Right lobe of liver (tissue), 6 donors: ENCODE measurements at places on chromosomes 12 and 14.

GRCh38 chr12:26874501-26875296 lies 41.7 kb upstream of the ITPR2 start:
- DNase-seq = no peak

DNA sequence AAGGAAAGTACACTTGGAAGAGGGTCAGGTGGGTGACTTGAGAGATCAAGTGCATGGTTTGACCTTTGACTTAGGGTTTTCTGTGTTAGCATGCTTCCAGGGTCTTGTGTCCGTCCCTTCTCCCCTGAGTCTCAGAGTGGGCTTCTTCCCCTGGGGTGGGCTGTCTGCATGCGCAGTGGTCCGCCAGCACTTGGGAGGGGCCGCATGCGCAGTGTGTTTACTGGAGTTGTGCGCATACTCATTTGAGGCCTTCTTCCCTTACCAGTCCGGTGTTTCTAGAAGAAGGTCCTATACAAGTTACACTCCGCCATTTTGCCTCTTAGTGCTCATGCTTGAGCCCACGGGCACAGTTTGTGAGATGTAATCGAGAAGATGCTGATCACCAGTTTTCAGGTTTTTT lies 58.5 kb downstream of the RIN3 start:
- no peak for DNase-seq

- no peak for DNase-seq
Observed at GRCh38 chr12:123896767-123897166, 75.9 kb downstream of the CCDC92 start.

- DNase-seq = no peak
Observed at GRCh38 chr14:102667703-102668102, 75.3 kb downstream of the RCOR1 start.

DNA sequence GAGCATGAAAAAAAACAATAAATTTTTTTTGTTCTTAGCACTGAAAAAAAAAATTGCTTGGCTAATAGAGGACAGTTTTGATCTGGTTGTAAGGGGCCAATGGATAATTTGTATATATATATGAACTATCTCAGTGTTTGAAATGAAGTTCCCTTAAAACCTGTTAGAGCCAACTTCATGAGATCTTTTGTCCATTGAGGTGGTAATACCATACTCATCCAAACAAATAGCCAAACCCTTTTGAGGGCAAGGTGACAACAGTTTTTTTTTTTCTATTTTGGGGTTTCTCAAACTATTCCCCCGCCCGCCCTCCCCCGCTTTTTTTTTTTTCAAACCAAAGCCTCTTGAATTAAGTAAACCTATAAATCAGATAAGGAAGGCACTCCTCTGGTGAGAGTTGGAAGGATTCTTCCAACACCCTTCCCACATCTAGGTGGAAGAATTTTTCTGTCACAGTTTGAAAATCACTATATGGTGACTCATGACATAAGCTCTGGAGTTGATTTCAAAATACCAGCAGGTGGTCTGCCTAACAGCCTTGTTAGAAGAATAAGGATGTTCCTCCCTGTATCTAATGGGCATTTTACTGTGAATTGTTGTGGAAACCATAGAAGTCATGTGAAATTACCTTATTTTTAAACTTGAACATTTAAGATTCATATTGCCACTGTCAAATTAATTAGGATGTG lies 10.2 kb downstream of the ARHGAP5 start:
- no peak for DNase-seq
